ENCODE measurements at places on chromosomes 11 and 22.

DNA sequence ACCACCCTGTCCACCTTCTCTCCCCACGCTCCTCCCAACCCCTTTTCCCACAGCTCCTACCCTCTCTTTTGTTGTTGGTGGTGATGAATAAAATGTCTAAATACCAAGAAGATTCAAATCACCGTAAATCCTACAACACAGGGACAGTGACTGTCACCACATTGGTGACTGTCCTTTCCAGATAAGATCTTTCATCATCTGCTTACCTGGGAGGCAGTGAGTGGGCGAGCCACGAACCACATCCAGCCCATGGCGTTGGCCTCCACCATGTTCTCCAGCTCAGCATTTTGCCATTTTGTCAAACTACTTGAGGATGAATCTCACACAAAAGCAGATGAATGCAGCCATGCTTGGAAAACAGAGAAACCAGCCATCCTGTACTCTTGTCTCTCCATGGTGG lies 6.7 kb upstream of the CYTH4 start:
- DNase-seq, result no peak

DNA sequence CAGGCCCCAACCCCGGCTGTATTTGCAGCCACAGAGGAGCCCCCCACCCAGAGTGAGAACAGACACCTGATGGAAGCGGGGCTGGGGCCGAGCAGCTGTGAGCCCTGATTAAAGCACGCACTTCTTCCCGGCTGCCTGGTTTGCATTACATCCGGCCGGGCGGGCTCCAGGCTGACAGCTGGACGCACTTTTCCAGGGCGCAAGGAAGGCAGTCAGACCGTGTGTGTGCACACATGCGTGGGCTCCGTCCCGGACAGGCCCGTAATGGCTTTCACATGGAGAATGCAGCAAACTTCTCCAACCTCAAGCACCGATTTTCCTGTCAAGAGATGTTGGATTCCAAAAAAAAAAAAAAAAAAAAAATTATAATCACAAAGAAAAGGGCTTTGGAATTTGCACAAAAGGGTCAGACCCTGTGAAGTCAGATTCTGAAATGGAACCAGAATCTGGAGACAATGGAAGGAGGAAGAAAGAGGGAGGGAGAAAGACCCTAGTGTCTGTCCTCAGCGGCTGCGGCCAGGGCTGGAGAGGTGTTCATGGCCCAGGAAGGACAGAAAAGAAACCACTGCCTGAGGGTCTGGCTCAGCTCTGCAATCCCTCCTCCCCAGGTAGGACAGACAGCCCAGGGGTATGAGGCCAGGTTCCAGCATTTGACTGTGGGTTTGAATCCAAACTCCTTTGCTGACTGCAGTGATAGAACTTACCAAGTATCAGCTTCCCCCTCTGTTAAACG lies 365.5 kb downstream of the MN1 start:
- DNase-seq, result no peak

DNA sequence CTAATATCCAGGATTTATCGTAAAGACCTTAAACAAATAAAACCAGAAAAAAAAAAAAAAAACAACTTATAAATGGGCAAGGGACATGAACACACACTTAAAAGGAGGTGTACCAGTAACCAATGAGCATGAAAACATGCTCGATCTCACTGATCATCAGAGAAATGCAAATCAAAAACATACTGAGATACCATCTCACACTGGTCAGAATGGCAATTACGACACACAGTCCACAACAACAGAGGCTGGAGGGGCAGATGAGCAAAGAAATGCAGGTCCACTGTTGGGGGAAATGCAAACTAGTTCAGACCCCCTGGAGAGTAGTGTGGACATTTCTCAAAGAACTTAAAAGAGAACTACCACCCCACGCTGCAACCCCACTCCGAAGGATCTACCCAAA lies 13.2 kb downstream of the RGL4 start:
- no peak for DNase-seq

GRCh38 chr11:64778223-64778472 lies 194 bp downstream of the SF1 start:
- DNase-seq, result no peak

- DNase-seq, result no peak
Measured at GRCh38 chr11:11141065-11141464, 212.0 kb downstream of the CSNK2A3 start.

- no peak for DNase-seq
Measured at GRCh38 chr11:111736181-111736590, 30.0 kb downstream of the PPP2R1B start.

- DNase-seq, result no peak
Measured at GRCh38 chr22:31098632-31099110, 8.7 kb downstream of the SELENOM start.

GRCh38 chr11:127037596-127037995 lies 37.0 kb upstream of the KIRREL3 start:
- no peak for DNase-seq

GRCh38 chr11:70862093-70862492 lies 390.3 kb downstream of the SHANK2 start:
- DNase-seq, result no peak

DNA sequence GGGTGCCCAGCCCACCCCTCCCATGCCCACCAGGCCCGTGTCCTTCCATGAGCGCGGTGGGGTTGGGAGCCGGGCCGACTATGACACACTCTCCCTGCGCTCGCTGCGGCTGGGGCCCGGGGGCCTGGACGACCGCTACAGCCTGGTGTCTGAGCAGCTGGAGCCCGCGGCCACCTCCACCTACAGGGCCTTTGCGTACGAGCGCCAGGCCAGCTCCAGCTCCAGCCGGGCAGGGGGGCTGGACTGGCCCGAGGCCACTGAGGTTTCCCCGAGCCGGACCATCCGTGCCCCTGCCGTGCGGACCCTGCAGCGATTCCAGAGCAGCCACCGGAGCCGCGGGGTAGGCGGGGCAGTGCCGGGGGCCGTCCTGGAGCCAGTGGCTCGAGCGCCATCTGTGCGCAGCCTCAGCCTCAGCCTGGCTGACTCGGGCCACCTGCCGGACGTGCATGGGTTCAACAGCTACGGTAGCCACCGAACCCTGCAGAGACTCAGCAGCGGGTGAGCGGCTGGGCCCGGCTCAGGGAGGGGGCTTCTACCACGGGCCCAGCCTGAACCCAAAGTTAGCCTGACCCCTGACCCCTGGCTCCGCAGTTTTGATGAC lies 3.0 kb downstream of the PKP3 start:
- DNase-seq, result no peak

GRCh38 chr11:134569195-134569594 lies 157.2 kb upstream of the B3GAT1 start:
- DNase-seq, result no peak

DNA sequence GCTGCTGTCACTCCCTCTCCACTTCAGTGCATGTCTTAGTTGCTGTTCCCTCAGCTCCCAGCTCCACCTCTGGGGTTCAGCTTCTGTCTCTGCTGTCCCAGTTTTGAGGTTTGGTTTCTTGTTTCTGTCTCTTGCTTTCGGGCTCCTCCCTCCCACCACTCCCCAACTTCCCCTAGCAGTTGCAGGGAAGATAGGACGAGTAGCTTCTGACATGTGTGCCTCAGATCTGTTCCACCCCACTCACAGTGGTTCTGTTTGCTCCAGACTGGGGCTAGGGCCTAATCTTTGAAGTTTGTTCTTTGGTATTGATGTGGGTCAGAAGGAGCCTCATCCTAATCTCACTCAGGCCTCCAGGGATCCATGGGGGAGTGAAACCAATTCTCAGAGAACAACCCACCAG lies 2.6 kb upstream of the RRM1 start:
- DNase-seq, result no peak

DNA sequence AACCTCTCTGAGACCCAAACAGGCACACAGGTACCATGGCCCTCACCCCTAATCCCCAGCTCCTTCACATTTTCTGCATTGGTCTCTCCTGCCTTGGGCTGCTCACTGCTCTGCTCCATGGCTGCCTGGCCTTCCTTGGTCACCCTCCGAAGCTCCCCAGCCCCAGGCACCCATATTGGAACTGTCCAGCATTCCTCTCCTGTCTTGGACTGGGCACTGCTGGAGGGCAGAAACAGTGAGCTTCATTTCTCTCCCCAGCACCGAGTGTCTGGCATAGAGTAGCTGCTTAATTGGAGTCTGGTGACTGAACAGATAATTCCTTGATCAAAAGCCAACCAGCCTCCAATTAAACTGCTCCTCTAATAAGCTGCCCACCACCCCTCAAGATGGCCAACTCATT lies 13.2 kb downstream of the PLEKHA7 start:
- no peak for DNase-seq

- no peak for DNase-seq
Measured at GRCh38 chr22:25057013-25057881, 104.7 kb downstream of the KIAA1671 start.

DNA sequence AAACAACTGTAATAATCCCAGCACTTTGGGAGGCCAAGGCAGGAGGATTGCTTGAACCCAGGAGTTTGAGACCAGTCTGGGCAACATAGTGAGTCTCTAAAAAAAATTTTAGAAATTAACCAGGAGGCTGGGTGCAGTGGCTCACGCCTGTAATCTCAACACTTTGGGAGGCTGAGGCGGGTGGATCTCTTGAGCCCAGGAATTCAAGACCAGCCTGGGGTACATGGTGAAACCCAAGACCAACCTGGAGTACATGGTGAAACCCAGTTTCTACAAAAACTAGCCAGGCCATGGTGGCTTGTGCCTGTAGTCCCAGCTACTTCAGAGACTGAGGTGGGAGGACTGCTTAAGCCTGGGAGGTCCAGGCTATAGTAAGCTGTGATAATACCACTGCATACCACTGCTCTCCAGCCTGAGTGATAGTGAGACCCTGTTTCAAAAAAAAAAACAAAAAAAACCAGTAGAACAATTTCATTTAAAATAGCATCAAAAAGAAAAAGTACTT lies 11.2 kb downstream of the PI4KA start:
- DNase-seq, result no peak

GRCh38 chr11:58830673-58831301 lies 13.7 kb downstream of the GLYATL2 start:
- DNase-seq, result no peak

DNA sequence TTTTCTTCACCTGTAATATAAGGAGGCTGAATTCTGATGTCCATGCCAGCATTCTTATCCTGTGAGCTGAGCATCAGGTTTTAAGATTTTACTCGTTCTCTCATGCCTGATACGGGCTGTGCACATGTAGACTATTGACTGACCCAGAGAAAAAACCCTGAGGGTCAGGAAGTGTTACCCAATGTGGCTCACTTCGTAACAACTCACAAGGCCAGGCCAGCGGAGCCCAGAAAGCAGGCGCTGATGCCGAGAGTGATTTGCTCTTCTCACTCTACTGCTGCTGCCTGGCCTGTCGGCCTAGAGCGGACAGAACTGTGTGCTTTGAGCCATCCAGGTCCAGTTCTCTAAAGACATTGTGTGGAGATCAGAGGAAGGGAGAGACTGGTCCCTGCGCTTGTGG lies 10.8 kb downstream of the THYN1 start:
- no peak for DNase-seq

- DNase-seq, result no peak
Measured at GRCh38 chr11:113137713-113138529, 176.5 kb upstream of the TTC12 start.

- DNase-seq, result no peak
Measured at GRCh38 chr22:22866381-22867111, 21.1 kb upstream of the IGLL5 start.

- no peak for DNase-seq
Measured at GRCh38 chr11:36333468-36333867, 37.4 kb downstream of the PRR5L start.

GRCh38 chr11:7981619-7982157 lies 5.4 kb upstream of the EIF3F start:
- DNase-seq, result no peak

- no peak for DNase-seq
Measured at GRCh38 chr11:5809905-5810795, 1.4 kb downstream of the OR52N2 start.

DNA sequence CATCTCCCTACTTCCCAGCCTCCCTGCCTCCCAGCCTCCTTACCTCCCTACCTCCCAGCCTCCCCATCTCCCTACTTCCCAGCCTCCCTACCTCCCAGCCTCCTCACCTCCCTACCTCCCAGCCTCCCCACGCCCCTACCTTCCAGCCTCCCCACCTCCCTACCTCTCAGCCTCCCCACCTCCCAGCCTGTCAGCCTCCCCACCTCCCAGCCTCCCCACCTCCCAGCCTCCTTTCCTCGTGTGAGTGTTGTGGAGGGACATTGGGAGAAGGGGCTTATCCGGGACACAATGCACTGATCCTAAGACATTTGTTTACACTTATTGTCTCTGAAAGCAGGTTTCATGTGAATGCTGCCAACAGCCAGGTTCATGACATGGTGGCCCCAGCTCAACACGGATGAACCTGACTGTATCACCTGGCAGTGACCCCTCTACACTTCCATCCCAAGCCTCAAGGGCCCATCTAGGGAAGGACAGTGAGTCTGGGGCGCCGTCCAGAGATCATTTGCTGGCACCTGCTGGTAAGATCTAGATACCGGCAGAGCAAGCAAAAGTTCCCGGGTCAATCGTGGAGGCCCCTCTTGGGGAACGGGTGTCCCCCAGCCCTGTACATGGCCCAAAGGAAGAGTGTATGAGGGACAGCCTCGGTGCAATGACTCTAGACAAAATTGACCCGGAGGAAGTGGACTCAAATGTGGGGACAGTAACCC lies 34.5 kb upstream of the TH start:
- no peak for DNase-seq

DNA sequence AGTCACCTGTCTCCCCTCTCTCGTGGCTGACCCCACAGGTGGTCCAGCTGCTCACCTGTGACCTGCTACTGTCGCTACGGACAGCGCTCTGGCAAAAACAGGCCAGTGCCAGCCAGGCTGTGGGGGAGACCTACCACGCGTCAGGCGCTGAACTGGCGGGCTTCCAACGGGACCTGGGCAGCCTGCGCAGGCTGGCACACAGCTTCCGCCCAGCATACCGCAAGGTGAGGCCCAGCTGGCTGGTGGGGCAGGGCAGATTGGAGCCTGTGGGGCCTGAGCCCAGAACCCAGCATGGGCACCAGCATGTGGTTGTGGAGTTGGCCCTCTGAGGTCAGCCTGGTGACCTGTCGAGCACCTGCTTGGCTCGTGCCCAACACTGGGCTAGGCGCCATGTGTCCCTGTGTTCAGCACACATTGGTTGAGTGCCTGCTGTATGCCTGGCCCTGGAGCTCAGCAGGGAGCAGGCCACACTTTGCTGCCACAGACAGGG lies 11.9 kb downstream of the SHISA8 start:
- peak; percentile 54 for DNase-seq

DNA sequence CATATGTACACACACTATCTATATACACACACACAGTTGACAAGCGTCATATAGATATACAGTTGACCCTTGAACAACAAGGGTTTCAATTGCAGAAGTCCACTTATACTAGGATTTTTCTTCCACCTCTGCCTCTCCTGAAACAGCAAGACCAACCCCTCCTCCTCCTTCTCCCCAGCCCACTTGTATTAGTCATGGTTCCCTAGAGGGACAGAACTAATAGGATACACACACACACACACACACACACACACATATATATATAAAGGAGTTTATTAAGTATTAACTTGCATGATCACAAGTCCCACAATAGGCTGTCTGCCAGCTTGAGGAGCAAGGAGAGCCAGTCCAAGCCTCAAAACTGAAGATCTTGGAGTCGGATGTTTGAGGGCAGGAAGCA lies 92.9 kb downstream of the DHCR7 start:
- no peak for DNase-seq

- DNase-seq, result no peak
Measured at GRCh38 chr22:46618667-46619066, 1.5 kb upstream of the GRAMD4 start.

- no peak for DNase-seq
Measured at GRCh38 chr11:13210424-13210823, 67.2 kb upstream of the BMAL1 start.

GRCh38 chr11:45156201-45156600 lies 9.8 kb downstream of the PRDM11 start:
- DNase-seq, result no peak
